ENCODE measurements at places on chromosomes 1 and 21. TPM values are rescaled to one million over a fixed set of nuclear protein-coding genes. Genes with fewer than 3 reads are reported as not detected.
A peak's percentile ranks its signal among the peaks of the same experiment; 100 is the strongest.

DNA sequence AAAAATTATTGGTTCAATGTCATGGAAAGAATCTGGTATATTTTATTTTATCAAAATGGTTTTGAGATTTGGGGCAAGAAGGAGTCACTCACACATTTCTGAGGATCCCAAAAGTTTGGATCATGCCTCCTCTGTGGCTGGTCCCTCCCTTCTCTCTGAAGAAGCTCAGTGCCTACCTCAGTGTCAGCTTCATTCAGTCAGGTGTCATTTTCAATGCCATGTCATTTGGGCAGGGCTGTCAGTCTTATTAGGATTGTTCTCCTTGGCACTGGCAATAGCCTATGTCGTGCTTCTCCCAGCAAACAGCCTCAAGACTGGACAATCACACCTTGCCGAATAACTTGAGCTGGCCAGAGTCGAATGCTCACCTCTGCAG lies 264.5 kb upstream of the CAMK1G start:
- no peak for DNase-seq
- H3K27ac ChIP-seq, result no peak overlapping the region
- no peaks in the 10 kb centered on the region for H3K4me1 ChIP-seq

- no peak overlapping the region for H3K4me3 ChIP-seq
- no peaks in the 10 kb centered on the region for H3K4me1 ChIP-seq
- no peaks in the 10 kb centered on the region for H3K27me3 ChIP-seq
- H3K27ac ChIP-seq, result no peak overlapping the region
These were observed 36.3 kb upstream of the PCBP3 start for GRCh38 chr21:45607021-45607908.

- no peak overlapping the region for H3K27ac ChIP-seq
- no peak for DNase-seq
- H3K4me1 ChIP-seq, result no peaks in the 10 kb centered on the region
- no peaks in the 10 kb centered on the region for H3K36me3 ChIP-seq
These were observed 11.6 kb upstream of the TNFSF18 start for GRCh38 chr1:173062150-173062938.

DNA sequence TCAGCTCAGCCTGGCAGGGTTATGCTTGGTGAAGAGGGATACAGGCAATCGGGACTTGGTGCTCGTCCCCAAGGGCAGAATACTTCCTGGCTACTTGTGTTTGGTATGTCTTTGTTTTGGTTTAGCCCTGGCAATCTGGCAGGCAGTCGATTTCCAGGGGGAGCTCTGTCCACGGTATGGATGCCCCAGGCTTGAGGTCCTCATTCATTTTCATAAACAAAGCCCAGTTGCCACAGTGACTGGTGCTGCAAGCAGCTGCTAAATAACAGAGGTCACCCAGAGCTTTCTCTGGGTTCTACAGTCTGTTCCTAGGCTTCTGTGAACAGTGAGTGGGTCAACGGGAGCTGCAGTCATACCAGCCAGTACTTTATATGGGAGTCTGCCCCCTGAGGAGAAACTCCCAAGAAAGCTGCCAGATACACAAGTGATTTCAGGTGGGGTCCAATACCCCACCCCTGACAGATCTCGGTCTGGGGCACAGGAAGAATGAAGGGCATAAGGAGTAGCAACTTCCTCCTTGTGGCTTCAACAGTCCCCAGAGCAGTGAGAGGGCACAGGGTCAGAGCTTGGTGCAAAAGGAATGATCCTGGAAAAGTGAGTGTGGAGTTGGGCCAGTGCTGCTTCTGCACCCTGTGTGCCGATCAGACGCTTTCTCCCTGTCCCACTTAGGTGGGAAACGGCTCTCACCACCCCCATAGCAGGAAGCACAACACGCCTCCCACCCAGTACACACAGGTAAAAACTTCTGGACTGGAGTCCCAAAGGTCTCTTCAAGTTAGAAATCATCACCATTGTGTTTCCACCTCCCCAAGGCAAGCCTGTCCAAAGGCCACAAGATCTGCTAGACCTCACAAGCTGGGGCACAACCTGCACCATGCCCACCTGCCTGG lies 55.5 kb downstream of the TGFBR3 start:
- peaks cover 13% of the 10 kb centered on the region for H3K4me1 ChIP-seq
- H3K27me3 ChIP-seq, result no peaks in the 10 kb centered on the region
- peak overlapping the region; percentile 18 for H3K27ac ChIP-seq
- no peaks in the 10 kb centered on the region for H3K36me3 ChIP-seq

DNA sequence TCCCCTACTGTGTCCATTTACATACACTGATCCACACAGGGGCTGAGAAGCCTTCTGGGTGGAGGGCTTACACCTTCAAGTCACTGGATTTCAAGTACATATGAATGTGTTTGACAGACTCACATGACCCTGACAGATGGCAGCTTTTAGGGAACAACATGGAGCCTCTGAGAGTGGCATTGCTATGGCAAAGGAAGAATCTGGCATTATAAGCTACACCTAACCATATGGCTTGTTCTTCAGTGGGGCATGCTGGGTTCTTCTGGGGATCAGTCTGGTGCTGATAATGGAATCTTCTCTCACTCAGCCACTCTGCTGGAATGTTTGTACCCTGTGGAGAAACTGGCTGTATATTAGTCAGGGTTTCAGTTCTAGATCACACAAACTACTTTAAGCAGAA lies 68.5 kb upstream of the PDE4B start:
- no peak overlapping the region for H3K4me3 ChIP-seq
- no peaks in the 10 kb centered on the region for H3K36me3 ChIP-seq
- H3K27me3 ChIP-seq, result no peaks in the 10 kb centered on the region
- H3K4me1 ChIP-seq, result no peaks in the 10 kb centered on the region
- no peak for DNase-seq
- no peak overlapping the region for H3K27ac ChIP-seq

DNA sequence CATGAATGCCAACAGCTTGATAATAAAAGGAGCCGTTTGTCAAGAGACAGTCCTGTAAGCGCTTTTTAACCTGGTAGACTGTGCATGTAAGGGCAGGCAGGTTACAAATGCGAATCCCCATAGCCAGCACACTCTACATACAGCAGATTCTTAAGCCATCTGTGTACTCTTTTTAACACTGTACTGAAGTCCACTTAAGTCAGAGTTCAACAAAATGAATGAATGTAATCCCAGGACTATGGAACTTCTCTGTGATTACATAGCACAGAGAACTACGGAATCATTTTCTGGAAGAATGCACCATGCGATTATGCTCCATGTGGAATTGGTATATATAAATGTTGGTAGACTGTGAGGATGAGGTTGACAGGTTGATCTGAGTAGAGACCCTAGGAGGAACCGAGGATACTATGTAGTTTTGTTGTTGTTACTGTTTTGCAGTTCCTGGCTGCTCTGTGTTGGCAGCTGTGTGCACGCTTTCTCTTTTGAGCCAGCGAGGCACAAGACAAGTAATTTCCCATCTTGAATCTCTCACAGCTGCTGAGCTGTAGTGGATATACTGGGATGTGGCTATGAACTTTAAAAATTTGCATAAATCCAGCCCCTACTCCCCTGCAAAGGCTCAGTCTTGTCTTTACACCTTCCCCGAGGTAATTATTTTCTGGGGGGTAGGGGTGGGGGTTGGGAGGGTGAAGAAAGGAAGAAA lies 21.9 kb downstream of the LRRC8D start:
- DNase-seq, result no peak
- H3K36me3 ChIP-seq, result no peaks in the 10 kb centered on the region
- peak overlapping the region; percentile 63 for H3K27ac ChIP-seq

ALG6 gene
- 8.3 TPM for total RNA-seq

- no peaks in the 10 kb centered on the region for H3K4me1 ChIP-seq
- no peaks in the 10 kb centered on the region for H3K27me3 ChIP-seq
- DNase-seq, result no peak
- H3K27ac ChIP-seq, result no peak overlapping the region
- H3K4me3 ChIP-seq, result no peak overlapping the region
- peaks cover 55% of the 10 kb centered on the region for H3K36me3 ChIP-seq
These were observed 14.0 kb downstream of the LBR start for GRCh38 chr1:225413708-225414375.

- no peak overlapping the region for H3K4me3 ChIP-seq
- H3K27ac ChIP-seq, result no peak overlapping the region
- H3K36me3 ChIP-seq, result no peaks in the 10 kb centered on the region
- no peaks in the 10 kb centered on the region for H3K27me3 ChIP-seq
- H3K4me1 ChIP-seq, result no peaks in the 10 kb centered on the region
These were observed 127.5 kb upstream of the ZP4 start for GRCh38 chr1:238018214-238018613.

- H3K4me1 ChIP-seq, result no peaks in the 10 kb centered on the region
- H3K27me3 ChIP-seq, result no peaks in the 10 kb centered on the region
- no peak overlapping the region for H3K27ac ChIP-seq
- DNase-seq, result no peak
These were observed 74.9 kb downstream of the NFASC start for GRCh38 chr1:204945565-204945977.

DNA sequence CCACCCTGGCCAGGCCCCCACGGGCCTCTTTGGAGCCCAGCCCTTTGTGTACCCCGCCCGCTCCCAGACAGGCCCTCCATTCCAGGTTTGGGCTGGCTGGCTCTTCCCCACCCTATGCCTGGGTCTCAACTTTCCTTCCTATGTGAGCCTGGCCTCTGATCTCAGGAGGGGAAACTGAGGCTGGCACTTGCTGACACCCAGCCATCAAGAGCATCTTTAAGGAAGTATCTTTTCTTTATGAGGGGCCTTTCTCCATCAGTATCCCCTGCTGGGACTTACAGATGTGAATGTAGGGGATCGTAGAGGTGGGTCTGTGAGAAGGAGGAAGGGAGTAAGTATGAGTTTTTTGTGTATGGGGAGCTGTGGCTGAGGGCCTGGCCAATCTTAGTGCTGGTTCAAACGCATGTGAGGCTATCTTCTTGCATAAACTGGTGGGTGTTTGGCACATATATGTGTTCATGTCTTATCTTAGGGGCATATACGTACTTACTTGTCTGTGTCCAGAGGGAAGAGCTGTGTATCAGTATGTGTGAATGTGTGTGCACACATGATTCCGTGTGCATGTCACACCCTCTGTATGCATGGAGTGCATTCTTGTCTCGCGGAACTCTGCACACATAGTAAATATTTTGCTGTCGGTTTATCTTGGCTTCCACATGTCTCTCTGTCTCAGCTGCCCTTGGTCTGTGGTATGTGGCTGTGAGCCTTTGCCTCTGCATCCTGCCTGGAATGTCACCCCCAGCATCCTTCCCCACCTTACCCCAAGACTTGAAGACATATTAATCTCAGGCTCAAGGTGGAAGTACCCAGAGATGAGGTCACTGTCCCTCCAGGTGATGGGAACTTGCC lies 5.4 kb downstream of the NECTIN4 start:
- no peak overlapping the region for H3K27ac ChIP-seq
- no peaks in the 10 kb centered on the region for H3K27me3 ChIP-seq
- DNase-seq, result no peak
- H3K4me1 ChIP-seq, result no peaks in the 10 kb centered on the region
- no peaks in the 10 kb centered on the region for H3K36me3 ChIP-seq
- H3K4me3 ChIP-seq, result no peak overlapping the region

GRCh38 chr1:89068291-89068690 lies 3.3 kb upstream of the GBP1 start:
- H3K36me3 ChIP-seq, result no peaks in the 10 kb centered on the region
- no peak overlapping the region for H3K27ac ChIP-seq
- no peak for DNase-seq
- H3K4me1 ChIP-seq, result peaks cover 10% of the 10 kb centered on the region
- no peaks in the 10 kb centered on the region for H3K27me3 ChIP-seq
- H3K4me3 ChIP-seq, result no peak overlapping the region

- H3K4me3 ChIP-seq, result no peak overlapping the region
- H3K36me3 ChIP-seq, result no peaks in the 10 kb centered on the region
- H3K27me3 ChIP-seq, result no peaks in the 10 kb centered on the region
- peak overlapping the region; percentile 58 for H3K27ac ChIP-seq
- peaks cover 17% of the 10 kb centered on the region for H3K4me1 ChIP-seq
These were observed 16.3 kb downstream of the LYPLAL1 start for GRCh38 chr1:219189952-219190351.

DNA sequence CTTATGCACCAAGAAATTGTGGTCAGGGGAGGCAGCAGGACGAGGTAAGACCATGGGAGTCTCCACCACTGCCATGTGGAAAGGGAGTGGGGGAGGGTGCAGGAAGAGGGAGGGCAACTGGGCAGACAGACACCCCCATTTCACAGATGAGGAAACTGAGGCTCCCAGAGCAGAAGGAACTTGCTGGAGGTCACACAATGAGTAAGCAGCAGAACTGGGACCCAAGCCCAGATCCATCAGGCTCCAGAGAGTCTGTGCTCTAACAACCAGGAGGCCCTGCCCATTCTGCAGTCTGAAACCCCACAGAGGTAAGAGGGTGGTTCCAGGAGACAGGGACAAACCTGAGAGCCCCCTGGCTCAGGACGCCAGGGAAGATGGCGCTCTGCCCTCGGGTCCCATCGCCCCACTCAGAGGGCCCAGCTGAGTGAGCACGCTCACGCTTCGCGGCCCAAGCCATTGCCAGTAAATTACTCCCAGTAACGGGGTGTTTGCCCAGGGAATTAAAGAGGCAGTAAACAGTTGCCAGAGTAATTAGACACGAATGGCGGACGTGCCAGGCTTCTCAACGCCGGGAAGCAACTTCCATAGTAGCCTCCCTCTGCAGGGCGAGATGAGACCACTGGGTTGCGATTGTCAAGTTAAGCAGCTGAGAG lies 59.2 kb downstream of the MATN1 start:
- no peaks in the 10 kb centered on the region for H3K27me3 ChIP-seq
- no peaks in the 10 kb centered on the region for H3K4me1 ChIP-seq
- no peak overlapping the region for H3K27ac ChIP-seq
- no peaks in the 10 kb centered on the region for H3K36me3 ChIP-seq

DNA sequence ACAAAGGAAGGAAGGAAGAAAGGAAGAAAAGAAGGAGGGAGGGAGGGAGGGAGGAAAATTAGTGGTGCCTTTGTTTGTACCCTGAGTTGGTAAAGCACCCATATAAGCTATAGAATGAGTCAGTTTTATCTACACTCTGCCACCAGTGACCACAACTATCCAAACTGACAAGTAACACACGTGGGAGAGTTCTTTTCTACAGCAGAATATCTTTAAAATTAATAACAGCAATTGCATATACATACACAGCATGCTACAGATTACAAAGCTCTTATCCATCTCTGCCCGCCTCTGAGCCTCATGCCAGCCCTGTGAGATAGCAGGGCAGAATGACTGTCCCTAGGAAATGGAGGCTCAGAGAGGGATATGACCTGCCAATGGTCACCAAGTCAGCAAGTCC lies 20.3 kb downstream of the CDCP2 start:
- no peak for DNase-seq
- no peaks in the 10 kb centered on the region for H3K27me3 ChIP-seq
- H3K4me3 ChIP-seq, result no peak overlapping the region
- H3K27ac ChIP-seq, result no peak overlapping the region

OPRD1 gene
- total RNA-seq, result not detected

GRCh38 chr1:47449822-47450552 lies 12.1 kb downstream of the FOXD2 start:
- peaks cover 12% of the 10 kb centered on the region for H3K4me1 ChIP-seq
- peaks cover 4% of the 10 kb centered on the region for H3K36me3 ChIP-seq
- no peaks in the 10 kb centered on the region for H3K27me3 ChIP-seq
- no peak overlapping the region for H3K27ac ChIP-seq

DNA sequence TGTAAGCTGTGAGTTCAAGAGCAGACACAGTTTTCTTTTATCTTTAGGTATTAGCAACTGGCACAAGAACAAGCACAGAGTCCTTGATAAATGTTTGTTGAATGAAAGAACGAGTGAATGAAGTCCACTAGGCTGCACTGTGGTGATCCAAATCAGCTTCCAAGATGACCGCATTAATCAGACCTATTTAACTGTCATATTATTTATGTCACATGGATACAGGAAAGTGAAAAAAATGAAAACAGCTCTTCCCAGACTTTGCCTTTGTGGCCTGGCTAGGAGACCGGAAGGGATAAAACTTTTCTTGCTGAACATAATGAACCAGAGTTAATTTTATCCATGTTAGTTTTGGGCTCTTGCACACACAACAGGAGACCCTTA lies 261.3 kb downstream of the TNR start:
- no peaks in the 10 kb centered on the region for H3K36me3 ChIP-seq
- peaks cover 19% of the 10 kb centered on the region for H3K4me1 ChIP-seq
- no peaks in the 10 kb centered on the region for H3K27me3 ChIP-seq
- H3K27ac ChIP-seq, result no peak overlapping the region

Data from thoracic aorta (tissue), 2 donors.